ENCODE measurements at places on chromosomes 1 and 21.
A peak's percentile ranks its signal among the peaks of the same experiment; 100 is the strongest.

DNA sequence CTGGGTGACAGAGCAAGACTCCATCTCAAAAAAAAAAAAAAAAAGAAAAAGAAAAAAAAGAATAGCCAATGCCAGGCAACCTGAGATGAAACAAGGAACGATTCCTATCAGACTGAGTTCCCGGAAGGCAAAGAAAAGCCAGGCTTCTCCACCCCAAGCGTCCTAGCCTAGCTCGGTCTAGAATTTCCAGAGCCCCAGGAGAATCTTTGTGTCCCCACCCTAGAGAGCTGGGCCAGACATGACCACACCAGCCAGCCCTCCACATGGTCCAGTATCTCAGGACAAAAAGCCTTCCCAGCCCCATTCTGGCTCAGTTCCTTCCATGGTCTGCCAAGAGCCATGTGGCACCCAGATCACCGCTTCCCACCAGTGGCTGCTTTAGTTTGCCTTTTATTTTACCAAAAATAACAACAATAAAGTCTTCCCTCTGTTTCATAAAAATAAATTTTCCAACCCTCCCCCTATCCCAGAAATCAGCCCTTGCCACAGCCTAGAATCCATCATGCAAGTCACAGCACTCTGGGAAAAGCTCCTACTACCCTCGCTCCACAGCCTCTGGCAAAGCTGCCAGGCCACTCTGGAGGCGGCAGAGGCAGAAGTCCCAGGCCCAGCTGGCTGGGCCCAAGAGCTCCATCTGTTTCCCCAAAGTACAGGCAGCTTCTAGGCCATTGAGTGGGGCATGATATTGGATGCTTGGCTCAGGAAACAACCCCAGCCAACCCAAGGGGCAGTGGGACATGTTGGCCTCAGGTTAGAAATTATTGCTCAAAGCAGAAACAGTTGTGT is 3.5 kb upstream of the MKNK1 start:
- DNase-seq: no peak

- no peak for DNase-seq
Measured at GRCh38 chr1:107821340-107821739, 143.6 kb downstream of the VAV3 start.

GRCh38 chr1:89873770-89874169 is 52.9 kb downstream of the LRRC8D start:
- DNase-seq: no peak

GRCh38 chr1:1304331-1305299 is 3.1 kb downstream of the ACAP3 start:
- no peak for DNase-seq

DNA sequence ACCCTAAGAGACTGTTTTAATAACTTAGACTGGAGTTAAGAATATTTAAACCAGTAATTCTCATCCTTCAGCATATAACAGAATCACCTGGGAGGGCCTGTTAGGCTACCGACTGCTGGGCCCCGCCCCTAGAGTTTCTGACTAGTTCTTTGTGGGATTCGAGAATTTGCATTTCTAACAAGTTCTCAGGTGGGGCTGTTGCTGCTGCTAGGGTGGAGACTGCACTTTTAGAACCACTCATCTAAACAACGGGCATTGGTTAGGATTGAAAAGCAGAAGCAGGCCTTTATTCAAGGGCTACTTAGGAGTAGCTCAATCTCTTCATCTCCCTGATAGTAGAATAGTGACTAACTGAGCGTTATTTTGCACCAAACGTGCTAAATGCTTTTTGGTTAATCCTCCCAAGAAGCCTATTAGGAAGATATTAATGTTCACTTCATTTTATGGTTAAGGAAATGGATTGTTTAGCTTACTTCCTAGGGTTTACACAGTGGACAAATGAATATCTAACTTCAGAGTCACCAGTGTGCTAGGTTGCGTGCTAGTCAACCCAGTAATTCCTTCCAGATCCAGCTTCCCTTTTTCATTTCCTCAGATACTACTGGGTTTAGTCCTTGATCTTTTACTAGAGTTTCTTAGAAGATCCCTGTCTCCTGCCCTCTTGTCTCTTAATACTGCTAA is 31.1 kb upstream of the UAP1 start:
- DNase-seq: peak; percentile 81

DNA sequence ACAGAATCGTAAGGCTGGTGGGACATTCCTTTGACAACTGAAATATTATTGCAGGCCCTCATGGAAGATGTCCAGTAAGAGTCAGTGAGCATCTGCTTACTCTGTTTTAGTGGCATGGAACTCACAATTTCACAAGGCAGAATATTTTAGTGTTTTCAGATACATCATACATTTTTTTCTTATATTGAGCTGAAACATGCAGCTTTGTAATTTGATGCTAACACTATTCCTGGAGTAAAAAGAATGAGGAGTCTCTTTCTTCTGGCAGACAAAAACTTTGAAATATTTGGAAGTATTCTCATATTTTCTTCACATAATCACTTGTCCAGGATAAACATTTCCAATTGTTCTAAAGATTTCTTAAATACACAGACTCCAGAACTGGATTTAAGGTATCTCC is 17.7 kb downstream of the CLDN17 start:
- no peak for DNase-seq

DNA sequence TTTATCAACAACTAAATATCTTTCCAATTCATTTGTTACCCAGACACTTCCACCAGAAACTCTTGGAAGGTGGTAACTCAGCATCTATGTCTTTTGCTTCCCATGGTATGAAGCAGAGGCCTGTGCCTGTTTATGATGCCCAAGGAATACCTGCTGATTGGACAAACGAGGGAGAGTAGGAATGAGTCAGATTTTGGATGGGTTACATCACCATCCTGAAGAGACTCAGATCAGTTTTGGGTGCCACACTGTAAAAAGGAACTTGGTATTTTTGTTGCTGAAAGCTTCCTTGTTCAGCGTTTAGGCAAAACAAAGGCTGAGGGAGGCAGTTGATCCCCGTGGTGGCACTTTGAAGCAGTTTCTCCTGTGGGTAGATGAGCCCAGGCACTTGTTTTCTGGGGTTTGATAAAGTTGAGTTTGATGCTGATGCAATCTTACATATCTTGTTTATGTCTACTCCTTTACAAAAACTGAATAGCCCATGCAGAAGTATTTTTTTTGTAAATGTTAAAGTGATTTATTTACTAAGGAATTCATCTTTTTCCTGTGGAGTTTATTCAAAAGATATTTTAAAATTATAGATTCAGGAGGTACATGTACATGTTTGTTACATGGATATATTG is 26.7 kb upstream of the CYP4X1 start:
- no peak for DNase-seq

DNA sequence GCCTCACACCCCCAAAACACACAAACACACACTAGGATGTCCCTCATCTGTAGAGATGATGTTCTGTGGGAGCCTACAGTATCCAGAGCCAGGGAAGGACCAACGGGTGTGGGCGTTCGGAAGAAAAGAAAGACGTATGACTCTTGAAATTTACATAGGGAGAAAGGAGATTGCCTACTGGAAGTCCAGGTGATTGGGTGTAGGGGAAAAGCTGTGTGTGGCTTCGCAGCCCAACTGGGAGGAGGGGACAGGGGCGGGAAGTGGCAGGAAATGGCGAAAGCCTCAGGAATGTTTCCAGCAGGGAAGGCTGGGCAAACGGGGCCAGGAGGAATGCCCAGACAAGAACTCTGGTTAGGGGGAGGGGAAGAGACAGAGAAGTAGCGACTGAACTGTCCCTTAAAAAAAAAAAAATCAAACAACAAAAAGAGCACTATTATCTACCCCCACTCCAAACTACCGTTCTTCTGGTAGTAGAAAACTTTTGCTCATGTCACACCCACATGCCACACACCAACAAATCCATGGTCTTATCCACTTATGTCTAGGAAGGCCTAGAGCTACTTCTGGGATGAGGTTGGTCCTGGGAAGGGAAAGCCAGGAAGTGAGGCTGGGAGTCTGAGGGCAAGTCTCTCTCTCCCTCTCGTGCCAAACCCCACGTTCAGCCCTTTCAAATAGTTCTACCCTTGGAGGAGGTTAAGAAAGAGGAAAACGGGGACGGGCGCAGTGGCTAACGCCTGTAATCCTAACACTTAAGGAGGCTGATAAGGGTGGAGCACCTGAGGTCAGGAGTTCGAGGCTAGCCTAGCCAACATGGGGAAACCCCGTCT is 1.8 kb upstream of the CKS1B start:
- DNase-seq: no peak

- no peak for DNase-seq
Measured at GRCh38 chr1:201565024-201565730, 26.2 kb downstream of the NAV1 start.

DNA sequence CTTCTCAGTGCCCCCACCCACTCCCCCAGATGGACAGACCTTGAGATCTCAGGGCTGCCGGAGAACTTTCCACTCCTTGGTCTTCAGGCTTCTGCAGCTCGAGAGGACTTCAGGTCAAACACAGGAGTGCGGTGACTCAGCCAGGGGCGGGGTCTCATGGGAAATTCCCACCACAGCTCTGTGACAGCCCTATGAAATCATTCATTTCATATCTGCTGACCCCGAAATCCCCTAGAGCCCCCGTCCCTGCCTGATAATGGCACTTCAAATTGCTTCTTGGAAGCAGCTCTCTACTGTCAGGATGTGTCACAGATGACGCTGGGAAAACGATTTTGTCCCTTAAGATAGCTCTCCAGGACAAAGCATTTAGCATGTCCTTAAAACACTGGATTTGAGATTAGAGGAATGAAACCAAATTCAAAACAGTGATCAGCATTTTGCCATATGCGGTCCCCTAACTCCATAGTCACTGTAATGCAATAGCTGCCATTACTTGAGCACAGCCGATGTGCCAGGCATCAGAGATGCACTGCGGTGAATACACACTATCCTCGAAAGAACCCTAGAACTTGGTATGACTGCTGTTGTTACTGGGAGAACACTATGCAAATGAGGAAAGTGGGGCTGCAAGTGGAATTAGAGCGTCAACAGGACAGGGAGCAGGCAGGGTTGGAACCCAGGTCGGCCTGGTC is at the start of gene TNFRSF9:
Gene TNFRSF9, minus strand, starts transcription at position 95 of the 692 bp plus-strand sequence. CDS start 845 bp downstream, outside the sequence.
- DNase-seq: peak; percentile 54

DNA sequence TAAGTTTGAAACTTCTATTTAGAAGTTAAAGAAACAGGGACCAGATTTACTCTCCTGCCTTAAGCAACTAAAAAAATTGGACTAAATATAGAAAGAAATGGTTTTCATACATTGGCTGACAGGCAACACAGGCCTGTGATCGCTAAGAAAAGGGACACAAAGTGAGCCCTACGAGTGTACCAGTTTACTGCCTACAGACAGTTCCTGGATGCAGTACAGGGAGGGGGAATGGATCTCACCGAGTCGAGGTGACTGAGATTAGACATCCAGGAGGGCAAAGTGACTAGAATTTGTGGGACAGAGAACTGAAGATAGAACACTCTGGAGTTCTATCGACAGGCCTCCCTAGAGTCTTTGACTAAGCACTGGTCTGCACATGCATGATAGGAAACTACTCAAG is 16.0 kb downstream of the PHC2 start:
- DNase-seq: no peak

GRCh38 chr1:39080269-39080826 is 54.2 kb downstream of the NDUFS5 start:
- no peak for DNase-seq

DNA sequence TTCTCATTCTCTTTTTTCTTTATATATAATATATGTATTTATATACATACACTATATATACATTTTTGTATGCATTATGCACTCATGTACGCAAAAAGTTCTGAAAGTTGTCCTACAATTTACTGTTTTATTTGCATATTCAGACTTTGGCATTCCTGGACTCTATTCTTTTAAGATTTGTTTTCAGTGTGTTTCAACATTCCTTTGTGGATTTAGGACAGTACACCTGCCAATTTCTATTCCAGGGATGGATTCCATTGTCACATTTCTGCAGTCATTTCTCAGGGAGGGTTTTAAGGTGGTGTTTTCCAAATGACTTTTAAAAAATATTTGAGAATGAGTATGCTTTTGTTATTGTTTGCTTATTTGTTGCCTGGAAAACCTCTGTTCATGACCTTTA is 76.2 kb downstream of the TPR start:
- no peak for DNase-seq

DNA sequence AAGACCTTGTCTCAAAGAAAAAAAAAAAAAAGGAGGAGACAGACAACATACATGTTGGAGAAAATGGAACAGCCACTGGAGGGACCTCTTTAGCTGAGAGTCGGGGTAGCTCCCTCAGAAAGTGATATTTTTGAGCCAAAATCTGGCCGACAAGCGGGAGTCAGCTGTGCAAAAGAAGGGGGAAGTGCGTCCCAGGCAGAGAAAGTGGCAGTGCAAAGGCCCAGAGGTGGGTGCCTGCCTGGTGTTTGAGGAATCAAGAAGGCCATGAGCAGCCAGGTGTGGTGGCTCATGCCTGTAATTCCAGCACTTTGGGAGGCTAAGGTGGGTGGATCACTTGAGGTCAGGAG is 6.1 kb upstream of the CROCC start:
- DNase-seq: no peak

DNA sequence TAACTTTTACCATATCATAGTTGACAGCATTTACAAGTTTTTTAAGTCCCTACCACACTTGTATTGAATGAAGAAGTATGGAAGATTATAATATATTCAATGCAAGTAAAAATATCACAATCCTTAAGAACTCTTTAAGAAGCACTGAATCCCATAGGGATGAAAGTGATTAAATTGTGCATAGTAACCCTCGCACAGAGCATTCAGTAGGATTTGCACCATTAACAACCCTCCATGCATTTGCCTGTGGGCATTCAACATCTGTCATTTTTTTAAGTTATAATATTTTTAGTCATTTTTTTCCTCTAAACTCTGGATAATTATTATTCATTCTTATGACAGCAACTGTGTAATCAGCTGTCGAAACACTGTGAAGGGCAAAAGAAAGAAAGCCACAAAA is 10.1 kb downstream of the SELE start:
- no peak for DNase-seq

DNA sequence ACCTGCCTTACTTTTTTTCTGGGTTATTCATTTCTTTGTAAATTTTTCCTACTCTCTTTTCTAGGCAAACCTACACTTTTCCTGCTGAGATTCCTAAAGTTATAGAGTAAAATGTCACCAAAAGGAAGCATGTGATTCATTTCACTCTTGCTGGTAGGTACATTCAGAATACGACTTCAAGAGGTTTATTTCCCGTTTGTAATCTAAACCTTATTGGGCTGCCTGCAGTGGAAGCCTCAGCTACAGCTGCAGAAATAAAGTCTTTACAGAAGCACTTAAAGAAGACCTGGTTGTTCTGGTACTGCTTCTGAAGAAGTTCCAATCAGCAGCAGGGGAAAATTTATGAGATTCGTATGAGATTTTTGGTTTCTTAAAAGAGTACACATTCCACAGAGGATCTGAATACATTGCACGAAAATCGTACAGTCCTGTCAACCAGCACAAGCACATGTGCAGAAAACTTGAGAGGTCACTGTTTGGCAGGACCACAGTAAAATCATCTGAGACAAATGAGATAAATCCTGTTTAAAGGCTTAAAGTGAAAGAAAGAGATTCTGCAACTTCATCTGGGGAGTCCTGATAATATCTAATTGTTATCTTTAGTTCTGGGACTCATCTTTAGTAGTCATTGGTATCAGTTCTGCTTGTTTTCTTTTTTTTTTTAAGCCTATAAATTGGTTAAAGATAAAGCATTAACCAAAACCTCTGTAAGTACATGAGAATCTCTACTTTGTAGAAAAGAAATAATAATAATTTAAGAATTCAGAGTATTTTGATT is 109.9 kb upstream of the ADGRL2 start:
- no peak for DNase-seq
